ENCODE measurements at places on chromosomes 2 and 18. TPM values are rescaled to one million over a fixed set of nuclear protein-coding genes. Genes with fewer than 3 reads are reported as not detected.

DNA sequence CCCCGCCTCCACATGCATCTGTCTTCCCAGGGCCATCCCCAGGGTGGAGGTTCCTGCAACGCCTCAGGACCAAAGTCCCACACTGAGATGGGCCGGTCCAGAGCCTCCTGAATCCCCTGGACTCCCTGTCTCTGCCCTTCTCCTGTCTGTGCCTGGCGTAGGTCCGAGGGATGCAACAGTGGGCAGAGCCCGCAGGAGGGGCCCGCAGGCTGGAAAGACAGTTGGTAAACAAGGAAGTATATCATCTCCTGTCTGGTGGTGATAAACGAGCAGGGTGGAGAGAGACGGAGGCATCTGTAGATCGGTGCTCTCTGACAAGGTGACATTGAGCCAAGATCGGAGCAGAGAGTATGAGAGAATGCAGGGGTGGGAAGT, 72.6 kb upstream of the RAB6C start:
- DNase-seq = no peak

SP9 gene
- not detected for total RNA-seq

ALK gene
- total RNA-seq = 1.0 TPM

DNA sequence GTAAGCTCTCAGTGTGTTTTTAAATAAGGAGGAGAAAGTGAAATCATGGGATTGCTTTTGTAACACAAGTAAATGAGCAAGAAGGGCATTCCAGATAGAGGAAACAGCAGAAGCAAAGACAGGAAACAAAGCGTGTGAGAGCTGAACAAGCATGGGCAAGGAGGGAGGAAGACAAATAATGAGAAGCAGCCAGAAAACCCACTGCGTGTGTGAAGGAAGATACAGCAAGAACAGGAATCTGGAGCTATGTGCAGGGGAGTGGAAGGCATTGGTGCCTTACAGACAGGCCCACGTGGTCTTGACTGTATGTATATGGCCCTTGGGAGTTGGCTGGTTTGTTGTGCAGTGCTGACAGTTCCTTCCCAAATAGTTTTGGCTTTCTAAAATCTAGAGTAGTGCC, 88.6 kb downstream of the AAK1 start:
- no peak for DNase-seq

- no peak for DNase-seq
These were observed 16.4 kb downstream of the BZW1 start for GRCh38 chr2:200828104-200828503.
